ENCODE measurements at places on chromosomes 7 and 10. TPM values are rescaled to one million over a fixed set of nuclear protein-coding genes. Genes with fewer than 3 reads are reported as not detected.

DNMBP gene
- 11.8 TPM for total RNA-seq

DDC gene
- not detected for total RNA-seq

GRCh38 chr7:32066441-32066840 is 3.8 kb downstream of the PDE1C start:
- DNase-seq, result no peak

DNA sequence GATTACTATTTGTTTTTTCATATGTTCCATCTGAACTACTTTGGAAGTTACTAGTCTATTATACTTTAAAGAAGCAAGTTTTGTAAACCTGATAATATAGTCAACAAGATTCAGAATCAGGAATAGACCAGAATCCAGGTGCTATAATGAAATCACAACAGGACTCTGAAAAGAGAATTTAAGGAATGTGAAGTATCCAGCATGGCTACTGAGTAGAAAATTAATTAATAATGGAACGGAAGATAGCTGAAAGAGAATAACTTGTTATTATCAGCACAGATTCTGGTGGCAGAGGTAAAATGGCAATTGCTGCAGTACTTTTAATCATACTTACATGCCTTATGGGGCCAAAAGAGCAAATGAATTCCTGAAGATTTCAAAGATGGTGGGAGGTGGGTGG is 43.1 kb upstream of the CHCHD3 start:
- DNase-seq, result no peak

DNA sequence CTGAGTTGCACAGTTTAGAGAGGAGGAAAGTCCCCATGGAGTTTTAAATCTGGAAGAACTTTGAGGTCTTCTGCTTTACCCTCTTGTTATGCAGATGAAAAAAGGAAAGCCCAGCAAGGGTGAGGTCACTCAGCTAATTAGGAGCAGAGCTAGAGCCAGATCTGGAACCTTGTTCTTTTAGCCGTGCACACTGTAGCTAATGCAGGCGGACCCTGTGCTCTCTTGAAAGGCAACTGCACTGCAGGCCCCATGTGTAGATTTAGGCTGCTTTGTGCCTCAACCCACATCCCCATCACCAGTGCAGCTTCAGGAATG is 63.4 kb downstream of the SYPL1 start:
- no peak for DNase-seq

Data from PC-9 (cell line).